Right forelimb (tissue), 1 donor: ENCODE measurements at places on chromosomes 11 and 22.
A peak's percentile ranks its signal among the peaks of the same experiment; 100 is the strongest.

- peak; percentile 41 for DNase-seq
These were observed 21.4 kb downstream of the RELT start for GRCh38 chr11:73397468-73398131.

DNA sequence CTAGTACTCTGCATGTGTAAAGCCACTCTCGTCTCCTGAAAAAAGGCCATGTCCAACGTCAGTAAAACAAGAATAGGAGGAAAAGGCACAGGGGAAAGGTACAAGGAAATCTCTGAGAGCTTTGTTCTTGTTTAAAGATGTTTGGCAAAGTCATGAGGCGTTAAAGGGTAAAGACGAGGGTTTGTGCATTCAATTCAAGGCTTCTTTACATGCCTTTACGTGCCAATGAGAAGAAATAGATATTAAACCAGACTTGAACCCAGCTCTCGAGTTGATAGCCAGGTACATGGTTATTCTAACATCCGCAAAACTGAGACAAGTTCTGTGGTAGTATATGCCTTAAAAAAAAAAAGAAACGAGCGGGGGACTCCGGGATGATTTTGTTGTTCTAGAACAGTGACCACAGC is 704 bp upstream of the CFL1 start:
- DNase-seq: no peak

DNA sequence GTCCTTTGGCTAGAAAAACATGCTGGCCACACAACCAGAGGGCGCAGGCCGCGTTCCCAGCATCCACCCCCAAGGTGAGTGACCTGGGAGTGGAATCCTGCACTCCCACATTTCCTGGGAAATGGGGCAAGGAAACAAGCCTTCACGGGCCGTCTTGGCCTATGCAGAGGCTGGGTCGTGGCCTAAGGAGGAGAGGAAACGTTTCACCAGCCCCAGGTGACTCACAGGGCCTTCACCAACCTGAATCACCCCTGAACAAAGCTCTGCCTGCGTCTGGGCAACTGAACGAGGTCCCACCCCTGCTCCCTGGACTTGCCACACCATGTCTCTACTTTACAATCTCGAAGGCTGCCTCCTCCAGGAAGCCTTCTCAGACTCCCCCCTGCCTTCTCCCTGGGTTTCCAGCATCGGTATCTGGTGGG is 13.2 kb downstream of the MYH9 start:
- no peak for DNase-seq

- no peak for DNase-seq
These were observed 55.9 kb upstream of the FGF3 start for GRCh38 chr11:69874984-69875624.

DNA sequence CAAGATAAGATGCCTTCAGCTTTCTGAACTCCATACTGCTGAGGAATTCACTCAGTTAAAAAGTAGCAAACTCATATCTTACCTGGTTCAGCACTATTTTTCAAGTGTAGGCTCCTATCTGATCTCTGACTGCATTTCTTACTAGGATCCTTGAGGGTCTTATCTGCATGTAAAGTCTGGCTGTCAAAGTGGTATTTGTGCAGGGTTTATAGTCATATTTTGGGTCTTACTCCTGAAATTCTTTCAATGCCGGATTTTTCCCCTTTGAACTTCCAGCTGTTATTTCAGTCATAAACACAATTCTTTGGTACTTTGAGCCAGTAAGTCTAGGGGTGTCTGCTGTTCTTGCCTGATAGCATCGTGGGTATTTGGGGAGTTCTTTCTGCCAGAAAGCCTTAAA is 25.3 kb upstream of the NOX4 start:
- DNase-seq: no peak

DNA sequence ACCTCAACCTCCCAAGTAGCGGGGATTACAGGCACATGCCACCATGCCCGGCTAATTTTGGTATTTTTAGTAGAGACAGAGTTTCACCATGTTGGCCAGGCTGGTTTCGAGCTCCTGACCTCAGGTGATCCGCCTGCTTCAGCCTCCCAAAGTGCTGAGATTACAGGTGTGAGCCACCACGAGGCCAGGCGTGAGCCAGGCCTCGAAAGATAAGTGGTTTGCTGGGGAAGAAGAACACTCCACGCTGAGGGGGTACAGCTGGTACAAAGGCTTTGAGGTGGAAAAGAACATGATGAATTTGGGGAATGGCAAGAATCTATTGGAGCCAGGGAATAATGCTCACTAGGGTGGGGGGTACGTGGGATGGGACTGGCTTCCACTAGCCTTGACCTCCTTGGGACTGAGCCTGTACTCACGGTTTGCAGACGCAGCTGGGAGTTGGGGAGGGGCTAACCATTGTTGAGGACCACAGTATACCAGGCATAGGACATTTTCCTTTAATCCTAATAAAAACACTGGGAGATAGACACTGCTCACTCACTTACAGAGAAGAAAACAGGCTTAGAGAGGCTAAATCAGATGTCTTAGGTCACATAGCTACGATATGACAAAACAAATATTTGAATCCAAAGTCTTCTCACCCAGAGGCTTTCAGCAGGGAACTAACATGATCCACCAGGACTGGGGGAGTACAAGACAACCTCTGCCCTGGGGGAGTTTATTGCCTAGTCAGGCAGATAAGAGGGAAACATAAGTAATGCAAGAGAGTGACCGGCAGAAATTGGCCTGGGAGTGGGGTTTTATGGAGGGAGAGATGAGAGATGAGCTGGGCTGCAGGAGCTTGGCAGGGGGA is 4.9 kb downstream of the SLCO2B1 start:
- DNase-seq: no peak

DNA sequence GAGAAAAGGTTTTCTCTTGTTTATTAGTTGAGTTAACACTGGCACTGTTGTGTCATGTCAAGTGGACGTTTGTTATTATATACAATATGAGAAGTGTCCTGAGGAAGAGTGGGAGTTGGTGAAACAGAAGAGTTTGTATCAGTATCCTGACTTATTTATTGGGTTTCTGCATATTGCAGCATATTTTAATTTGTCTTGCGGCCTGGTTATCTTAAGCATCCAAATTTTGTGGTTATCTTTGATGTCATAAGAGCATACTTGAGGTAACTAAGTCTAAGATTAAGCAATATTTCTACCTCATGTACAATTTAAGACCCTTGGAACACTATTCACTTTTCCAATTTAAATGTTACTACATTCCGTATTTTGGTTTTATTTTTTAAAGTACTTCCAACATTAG is 103.5 kb downstream of the DDX10 start:
- no peak for DNase-seq

DNA sequence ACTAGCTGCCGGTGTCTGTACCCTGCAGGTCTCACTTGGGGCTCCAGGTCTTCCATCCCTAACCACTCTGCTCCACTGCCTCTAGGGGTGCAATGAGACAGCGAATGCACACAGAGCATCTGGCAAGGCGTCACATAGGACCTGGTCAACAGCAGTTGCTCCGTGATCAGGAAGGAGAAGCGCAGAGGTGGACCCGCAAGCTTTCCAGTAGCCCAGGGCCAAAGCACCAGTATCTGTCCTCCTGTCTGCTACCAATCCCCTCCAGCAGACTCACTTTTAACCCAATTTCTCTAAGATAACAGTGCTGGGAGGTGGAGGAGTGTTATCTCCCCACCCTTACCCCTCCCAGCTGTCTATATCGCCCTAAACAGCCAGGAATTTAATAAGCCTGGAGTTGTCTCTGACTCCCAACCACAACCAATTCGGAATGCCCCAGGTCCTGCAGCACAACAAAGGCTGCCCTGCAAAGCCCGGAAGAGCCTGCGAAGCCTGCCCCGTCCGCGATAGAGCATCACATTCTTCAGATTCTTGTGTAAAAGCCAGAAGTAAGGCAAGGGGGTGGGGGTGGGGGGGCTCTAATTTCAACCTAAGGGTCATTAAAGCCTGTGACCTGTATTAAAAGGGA is 19.3 kb downstream of the MYH9 start:
- no peak for DNase-seq

DNA sequence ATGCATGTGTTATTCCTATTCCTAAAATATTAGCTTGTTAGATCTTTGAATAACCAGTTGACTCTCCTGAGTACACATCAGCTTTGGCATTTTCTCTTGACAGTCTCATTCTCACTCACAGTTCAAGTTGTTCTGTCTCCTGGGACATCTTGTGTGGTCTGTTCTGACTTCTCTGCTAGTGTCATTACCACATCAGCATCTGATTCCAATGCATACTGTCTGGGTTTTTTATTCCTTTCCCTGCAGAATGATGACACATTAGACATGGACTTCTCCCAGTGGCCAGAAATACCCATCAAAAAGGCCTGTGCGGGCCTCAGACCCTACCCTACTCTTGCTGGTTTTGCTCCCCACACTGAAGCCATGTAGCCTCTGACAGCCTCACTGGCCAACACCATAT is 2.7 kb downstream of the ZNF74 start:
- DNase-seq: no peak

GRCh38 chr22:29732883-29733282 is 13.1 kb downstream of the CABP7 start:
- no peak for DNase-seq

DNA sequence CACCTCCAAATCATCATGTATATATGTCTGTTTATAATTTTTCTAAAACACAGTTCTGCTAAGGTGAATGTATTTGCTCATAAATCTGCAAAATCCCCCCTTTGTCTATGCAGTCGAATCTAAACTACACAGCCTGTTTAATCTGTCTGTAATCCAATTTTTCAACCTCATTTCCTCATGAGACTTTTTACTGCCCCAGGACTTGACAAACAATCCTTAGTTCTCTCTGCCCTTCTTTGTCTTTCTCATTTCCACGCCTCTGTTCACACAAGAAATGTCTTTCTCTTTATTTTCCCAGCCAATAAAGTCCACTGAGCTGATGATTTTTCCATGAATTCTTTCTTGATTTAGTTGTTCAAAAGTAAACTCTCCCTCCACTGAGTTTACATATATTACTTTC is 1154.3 kb downstream of the FAM181B start:
- DNase-seq: no peak

DNA sequence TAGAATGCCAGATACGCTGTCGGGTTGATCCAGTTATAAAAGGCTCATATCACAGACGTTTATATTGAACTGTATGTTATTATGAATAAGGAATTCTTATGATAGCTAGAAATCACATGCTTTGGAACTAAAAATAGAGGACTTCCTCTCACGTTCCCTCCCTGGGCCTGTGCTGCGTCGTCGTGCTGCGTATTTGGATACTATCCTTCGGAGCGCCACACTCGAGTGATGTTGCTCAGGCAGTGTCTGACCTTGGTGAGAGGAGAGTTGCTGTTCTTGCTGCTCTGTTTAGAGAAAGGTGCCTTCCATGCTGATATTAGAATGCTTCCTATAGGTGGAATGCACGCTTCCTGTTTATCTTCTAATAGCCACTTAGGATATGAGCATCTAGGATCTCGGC is 20.2 kb upstream of the ST14 start:
- no peak for DNase-seq

DNA sequence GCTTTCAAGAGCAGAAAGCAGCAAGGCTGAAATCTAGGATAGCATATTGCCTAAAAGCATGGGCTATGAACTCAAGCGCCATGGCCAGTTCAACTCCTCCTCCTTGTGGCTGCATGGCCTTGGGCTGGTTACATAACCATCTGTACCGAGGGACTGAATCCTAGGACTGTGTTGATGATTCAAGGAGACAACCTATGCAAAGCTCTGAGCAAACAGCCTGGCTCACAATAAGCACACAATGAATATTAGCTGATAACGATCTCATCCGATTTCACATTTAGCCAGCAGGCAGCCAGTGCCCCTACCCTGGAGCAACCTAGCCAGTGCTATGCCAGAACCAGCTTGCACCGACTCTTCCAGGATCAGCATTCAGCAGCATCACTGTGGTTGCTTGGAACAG is 698.4 kb downstream of the TBC1D22A start:
- no peak for DNase-seq

GRCh38 chr11:57167125-57167846 is 14.5 kb upstream of the LRRC55 start:
- no peak for DNase-seq

DNA sequence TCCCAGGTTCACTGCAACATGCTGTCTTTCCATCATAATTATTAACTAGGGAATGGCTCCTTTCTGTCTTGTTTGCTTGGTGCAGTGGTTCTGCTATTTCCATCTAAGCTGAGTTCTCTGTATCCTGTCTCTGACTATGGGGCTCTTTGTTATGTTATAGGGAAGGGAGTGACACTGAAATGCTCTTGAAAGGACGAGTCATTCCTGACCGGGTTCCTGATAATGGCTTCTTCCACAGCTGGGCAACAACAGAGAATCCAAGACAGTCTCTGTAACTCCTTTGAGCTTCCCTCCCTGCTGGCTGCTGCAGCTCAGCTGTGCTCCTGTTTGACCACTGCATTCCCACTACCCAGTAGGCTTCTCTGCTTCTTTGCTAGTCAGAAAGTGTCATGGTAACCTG is 24.1 kb downstream of the OR2AT4 start:
- DNase-seq: no peak

GRCh38 chr11:110242746-110243145 is 53.7 kb downstream of the RDX start:
- DNase-seq: no peak

- DNase-seq: no peak
These were observed 11.1 kb downstream of the APOL5 start for GRCh38 chr22:35728639-35729308.

- no peak for DNase-seq
These were observed 161.4 kb downstream of the SWAP70 start for GRCh38 chr11:9825315-9825714.

GRCh38 chr11:12285106-12285505 is 92.3 kb upstream of the PARVA start:
- no peak for DNase-seq

GRCh38 chr11:110182886-110183285 is 89.7 kb downstream of the ZC3H12C start:
- DNase-seq: no peak

DNA sequence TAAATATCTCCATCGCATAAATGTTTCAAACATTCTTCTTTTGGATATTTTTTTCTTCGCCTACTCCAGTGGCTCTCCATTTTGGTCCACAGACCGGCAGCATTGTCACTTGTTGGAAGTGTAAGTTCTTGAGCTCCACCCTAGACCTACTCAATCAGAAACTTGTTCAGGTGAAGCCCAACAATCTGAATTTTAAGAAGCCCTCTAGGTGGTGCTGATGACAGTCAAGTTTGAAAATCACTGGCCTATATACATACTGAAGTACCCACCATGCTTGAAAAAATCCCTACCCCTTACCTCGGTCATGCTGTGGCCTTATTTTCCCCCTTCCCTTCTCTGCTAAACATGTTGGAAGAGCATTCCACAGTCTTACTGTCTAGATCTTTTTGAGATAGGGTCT is 10.2 kb upstream of the ACAT1 start:
- DNase-seq: no peak

- DNase-seq: no peak
These were observed 67.2 kb upstream of the CD82 start for GRCh38 chr11:44498089-44498871.

DNA sequence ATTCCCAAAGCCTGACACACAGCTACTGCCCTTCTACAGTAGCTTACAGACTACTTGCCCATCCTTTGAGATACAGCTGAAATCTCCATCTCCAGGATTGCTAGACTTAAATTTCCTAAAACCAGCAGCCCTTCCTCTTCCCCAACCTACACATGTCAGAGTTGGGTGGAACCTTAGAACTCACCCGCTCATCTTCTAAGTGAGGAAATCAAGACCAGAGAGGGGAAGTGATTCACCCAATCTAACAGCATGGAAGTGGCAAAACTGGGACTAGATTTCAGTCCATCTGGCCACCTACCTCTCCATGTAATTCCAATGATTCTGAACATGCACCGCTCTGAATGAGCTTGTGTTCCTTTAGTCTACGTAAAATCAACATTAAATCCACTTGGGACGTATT is 1.0 kb upstream of the TMEM86A start:
- DNase-seq: no peak

- no peak for DNase-seq
These were observed 44.7 kb downstream of the TMEM123 start for GRCh38 chr11:102407901-102408300.

GRCh38 chr11:3635641-3636375 is 6.0 kb downstream of the ART5 start:
- no peak for DNase-seq
